ENCODE measurements at places on chromosomes 16 and 17. TPM values are rescaled to one million over a fixed set of nuclear protein-coding genes. Genes with fewer than 3 reads are reported as not detected.

DNA sequence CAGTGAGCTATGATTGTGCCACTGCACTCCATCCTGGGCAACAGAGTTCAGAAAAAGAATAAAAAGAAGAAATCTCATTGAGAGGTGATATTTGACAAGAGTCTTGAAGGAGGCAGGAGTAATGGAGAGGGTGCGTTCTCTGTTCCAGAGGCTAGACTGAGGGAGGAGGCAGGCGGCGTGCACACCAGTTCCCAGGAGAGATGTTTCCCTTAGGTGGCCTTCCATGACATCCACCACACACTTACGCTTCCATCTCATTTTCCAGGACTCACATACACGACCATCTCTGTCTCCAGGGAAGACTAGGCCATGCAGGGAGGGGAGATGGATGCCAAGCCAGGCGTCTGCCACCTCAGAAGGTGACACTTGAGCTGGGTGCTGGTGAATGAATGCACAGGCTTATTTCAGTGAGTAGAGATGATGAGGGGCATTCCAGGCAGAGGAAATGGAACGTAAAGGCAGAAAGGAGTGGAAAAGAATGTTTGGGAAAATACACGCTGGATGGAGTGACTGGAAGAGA, 25.3 kb upstream of the N4BP1 start:
- no peak for DNase-seq
- H3K36me3 ChIP-seq: no peaks in the 10 kb centered on the region
- H3K27me3 ChIP-seq: no peaks in the 10 kb centered on the region
- peaks cover 3% of the 10 kb centered on the region for H3K4me1 ChIP-seq
- H3K27ac ChIP-seq: no peak overlapping the region
- no peak overlapping the region for H3K4me3 ChIP-seq

Gene PSMC5
- 58.5 TPM for total RNA-seq

Gene GPRC5B
- total RNA-seq: 9.6 TPM

GRCh38 chr16:19707569-19708295, 10.3 kb downstream of the KNOP1 start:
- no peak for DNase-seq
- H3K36me3 ChIP-seq: peaks cover 21% of the 10 kb centered on the region
- no peak overlapping the region for H3K4me3 ChIP-seq
- H3K27me3 ChIP-seq: no peaks in the 10 kb centered on the region
- no peaks in the 10 kb centered on the region for H3K4me1 ChIP-seq

GRCh38 chr17:58421711-58422110, 4.4 kb upstream of the RNF43 start:
- H3K36me3 ChIP-seq: no peaks in the 10 kb centered on the region
- no peak overlapping the region for H3K4me3 ChIP-seq
- H3K27ac ChIP-seq: no peak overlapping the region
- no peaks in the 10 kb centered on the region for H3K4me1 ChIP-seq
- no peak for DNase-seq

Gene GOSR1
- total RNA-seq: 29.6 TPM

Gene TMEM238L
- total RNA-seq: not detected

Gene CCL14
- total RNA-seq: 19.5 TPM

DNA sequence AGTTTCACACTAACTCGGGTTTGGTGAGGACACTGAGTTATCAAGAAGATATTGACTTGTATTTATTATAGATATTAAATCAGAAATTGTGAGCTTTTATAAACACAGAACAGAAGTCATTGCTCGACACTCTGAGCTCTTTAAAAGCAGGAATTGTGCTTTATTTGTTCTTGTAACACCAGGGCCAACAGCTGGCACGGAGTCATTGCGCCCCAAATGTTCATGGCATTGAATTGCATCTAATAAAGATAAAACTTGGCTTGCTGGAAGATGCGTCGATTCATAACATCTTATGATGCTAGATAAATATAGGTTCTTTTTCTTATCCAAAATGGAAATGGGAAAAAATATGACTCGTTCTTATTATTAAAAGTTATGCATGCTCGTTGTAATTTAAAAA, 11.8 kb upstream of the MLYCD start:
- H3K27ac ChIP-seq: no peak overlapping the region
- H3K4me1 ChIP-seq: no peaks in the 10 kb centered on the region
- no peaks in the 10 kb centered on the region for H3K36me3 ChIP-seq

DNA sequence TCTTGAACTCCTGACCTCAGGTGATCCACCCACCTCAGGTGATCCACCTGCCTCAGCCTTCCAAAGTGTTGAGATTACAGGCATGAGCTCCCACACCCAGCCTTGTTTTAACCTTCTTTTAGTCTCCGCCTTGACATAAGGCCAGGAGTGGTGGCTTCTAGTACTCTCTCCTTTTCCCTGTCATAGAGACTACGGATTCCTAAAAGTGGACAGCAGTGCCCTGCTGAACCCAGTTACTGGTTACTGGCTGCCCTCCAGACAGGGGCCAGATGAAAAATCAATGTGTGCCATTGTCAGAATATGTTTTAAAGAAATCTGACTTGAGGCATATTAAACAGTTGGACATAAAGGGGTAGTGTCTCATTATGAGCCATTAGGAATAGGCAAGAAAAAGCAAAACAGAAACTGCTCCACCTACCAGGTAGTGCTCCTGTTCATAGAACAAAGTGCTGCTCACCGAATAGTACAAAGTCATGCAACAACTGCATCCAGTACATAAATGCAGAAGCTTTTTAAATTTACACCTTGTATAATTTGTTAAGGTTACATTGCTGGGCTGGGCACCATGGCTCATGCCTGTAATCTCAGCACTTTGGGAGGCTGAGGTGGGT, 32.1 kb downstream of the TRIM25 start:
- H3K4me3 ChIP-seq: no peak overlapping the region
- no peaks in the 10 kb centered on the region for H3K4me1 ChIP-seq
- no peaks in the 10 kb centered on the region for H3K36me3 ChIP-seq
- no peak for DNase-seq
- H3K27ac ChIP-seq: no peak overlapping the region

Gene SLC6A2
- 0.85 TPM for total RNA-seq

Gene KRT31
- total RNA-seq: not detected

DNA sequence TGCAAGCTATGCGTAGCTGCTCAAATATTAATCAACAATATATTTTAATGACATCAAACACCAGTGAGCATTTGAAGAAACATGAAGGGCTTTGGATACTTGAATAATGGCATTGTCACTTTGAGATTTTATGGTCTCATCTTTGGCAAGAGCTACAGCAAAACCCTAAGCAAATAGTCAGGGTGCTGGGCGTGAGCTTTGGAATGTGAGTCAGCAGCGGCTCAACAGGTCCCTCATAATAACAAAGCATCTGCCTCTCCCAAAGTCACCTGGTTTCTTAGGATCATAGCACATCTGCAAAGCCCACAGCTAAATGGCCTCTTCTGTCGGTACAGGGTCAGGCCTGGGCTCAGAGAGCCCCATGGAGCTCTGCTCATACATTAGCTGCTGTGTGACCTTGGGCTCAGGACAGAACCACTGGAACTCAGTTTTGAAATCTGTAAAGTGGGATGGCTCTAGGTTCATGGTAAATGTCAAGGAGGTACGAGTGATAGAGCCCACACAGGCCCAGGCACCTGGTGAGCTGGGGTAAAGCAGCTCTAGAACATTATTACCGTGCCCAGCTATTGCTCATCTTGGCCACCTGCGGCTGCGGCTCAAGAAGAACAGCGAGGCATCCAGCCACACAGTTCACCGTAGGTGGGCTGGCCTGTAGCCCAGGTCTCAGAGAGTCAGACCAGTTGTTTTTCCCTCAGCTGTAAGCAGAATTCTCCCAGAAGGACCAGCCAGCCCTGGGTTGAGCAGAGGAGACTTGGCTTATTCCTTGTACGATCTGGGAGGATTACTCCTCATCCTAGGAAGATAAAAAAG, 544.5 kb upstream of the CDH11 start:
- H3K4me3 ChIP-seq: no peak overlapping the region
- no peak overlapping the region for H3K27ac ChIP-seq
- no peak for DNase-seq
- H3K27me3 ChIP-seq: no peaks in the 10 kb centered on the region

- no peak for DNase-seq
- H3K4me1 ChIP-seq: peaks cover 19% of the 10 kb centered on the region
- peaks cover 8% of the 10 kb centered on the region for H3K36me3 ChIP-seq
- H3K4me3 ChIP-seq: no peak overlapping the region
Observed at GRCh38 chr16:85677383-85677967, 11.3 kb downstream of the GINS2 start.

DNA sequence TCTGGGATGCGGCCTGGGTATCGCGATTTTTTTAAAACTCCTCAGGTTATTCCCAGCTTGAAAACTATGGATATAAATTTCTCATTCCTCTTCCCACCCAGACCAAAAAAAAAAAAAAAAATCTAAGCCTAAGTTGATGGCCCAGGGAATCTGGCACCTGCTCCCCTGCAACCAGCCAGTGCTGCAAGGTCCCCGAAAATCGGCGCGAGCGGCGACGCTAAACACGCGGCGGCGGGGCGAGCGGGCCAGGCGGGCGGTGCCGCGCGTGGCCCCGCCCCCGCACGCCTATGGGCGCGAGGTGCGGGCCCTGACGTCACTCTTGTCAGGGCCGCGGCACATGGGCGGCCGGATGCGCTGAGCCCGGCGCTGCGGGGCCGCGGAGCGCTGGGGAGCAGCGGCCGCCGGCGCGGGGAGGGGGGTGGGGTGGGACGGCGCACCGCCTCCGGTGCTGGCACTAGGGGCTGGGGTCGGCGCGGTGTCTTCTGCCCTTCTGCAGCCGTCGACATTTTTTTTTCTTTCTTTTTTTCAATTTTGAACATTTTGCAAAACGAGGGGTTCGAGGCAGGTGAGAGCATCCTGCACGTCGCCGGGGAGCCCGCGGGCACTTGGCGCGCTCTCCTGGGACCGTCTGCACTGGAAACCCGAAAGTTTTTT, at the start of gene HLF:
Gene HLF (plus strand): TSS at position 316 of the 654 bp plus-strand sequence. CDS start 525 bp downstream, outside the sequence.
- H3K4me1 ChIP-seq: peaks cover 17% of the 10 kb centered on the region
- H3K27ac ChIP-seq: peak within 1 kb of the TSS; percentile 92
- peak within 1 kb of the TSS; percentile 86 for H3K4me3 ChIP-seq
- DNase-seq: no peak

- DNase-seq: no peak
- H3K27ac ChIP-seq: no peak overlapping the region
- H3K4me3 ChIP-seq: no peak overlapping the region
- H3K4me1 ChIP-seq: peaks cover 18% of the 10 kb centered on the region
- H3K36me3 ChIP-seq: no peaks in the 10 kb centered on the region
- H3K27me3 ChIP-seq: no peaks in the 10 kb centered on the region
Observed at GRCh38 chr17:83113381-83113780, 34.0 kb downstream of the METRNL start.

Gene PRSS33
- total RNA-seq: not detected

- H3K36me3 ChIP-seq: peaks cover 39% of the 10 kb centered on the region
- no peaks in the 10 kb centered on the region for H3K27me3 ChIP-seq
- no peak overlapping the region for H3K4me3 ChIP-seq
- H3K4me1 ChIP-seq: no peaks in the 10 kb centered on the region
Observed at GRCh38 chr16:88070341-88070740, 119.1 kb downstream of the BANP start.

- no peak for DNase-seq
- no peak overlapping the region for H3K27ac ChIP-seq
- no peaks in the 10 kb centered on the region for H3K27me3 ChIP-seq
- H3K4me3 ChIP-seq: no peak overlapping the region
- H3K36me3 ChIP-seq: no peaks in the 10 kb centered on the region
Observed at GRCh38 chr17:80694085-80694991, 149.7 kb downstream of the RPTOR start.

Gene SLC38A10
- total RNA-seq: 129 TPM

Gene ZNF385C
- not detected for total RNA-seq

Gene ZNF213
- 5.9 TPM for total RNA-seq

Gene OR2C1
- total RNA-seq: not detected

DNA sequence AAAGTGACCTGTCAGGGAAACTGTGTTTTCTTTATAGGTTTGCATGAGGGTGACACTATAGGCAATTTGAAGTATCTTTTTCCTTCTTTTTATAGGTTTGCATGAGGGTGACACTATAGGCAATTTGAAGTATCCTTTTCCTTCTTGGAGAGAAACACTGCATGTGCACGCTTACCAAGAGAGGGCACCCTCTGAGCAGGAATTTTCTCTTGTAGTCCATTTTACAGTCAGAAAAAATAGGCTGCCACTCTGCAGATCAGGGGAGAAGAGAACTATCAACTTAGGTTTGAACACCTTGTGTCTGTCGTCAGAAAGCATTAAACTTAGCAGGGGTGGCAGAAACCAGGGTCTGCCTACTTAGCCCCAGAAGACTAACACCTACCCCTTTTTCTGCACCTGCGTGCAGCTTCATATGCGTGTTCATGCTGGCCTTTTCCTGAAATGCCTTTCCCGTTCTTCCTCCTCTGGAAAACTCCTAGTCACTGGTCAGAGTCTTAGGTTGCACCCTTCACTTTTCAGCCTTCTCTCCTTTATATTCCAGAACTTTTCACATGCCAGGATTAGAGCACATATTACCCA, 16.4 kb upstream of the SMIM36 start:
- H3K4me3 ChIP-seq: no peak overlapping the region
- no peak overlapping the region for H3K27ac ChIP-seq
- H3K4me1 ChIP-seq: no peaks in the 10 kb centered on the region
- no peak for DNase-seq
- H3K36me3 ChIP-seq: no peaks in the 10 kb centered on the region
- no peaks in the 10 kb centered on the region for H3K27me3 ChIP-seq

DNA sequence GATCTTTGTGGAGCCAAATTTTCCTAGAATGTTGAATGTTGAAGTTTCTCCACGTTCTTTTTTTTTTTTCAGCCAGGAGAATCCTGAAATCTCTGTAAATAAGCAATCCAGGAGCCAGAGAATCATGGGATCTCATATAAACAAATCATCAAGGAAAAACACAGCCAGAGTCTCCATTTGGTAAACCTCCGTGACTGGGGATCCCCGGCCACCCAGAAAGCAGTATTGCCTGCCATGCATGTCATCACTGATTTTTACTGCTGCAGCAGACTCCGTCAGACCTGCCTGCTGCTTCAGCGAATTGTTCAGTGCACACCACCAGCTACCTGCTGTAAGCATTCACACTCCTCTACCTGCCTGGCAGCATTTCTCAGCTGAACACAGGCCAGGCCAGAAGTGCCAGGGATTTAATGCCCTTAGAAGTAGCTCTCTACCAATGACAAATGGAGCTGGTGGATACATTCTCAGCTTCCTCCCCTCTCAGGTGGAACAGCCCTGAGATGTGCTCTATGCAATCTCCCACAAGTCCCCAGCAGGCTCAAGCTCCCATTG, 158.6 kb downstream of the CYLD start:
- H3K4me1 ChIP-seq: no peaks in the 10 kb centered on the region
- no peaks in the 10 kb centered on the region for H3K36me3 ChIP-seq
- H3K27me3 ChIP-seq: no peaks in the 10 kb centered on the region
- no peak overlapping the region for H3K4me3 ChIP-seq

DNA sequence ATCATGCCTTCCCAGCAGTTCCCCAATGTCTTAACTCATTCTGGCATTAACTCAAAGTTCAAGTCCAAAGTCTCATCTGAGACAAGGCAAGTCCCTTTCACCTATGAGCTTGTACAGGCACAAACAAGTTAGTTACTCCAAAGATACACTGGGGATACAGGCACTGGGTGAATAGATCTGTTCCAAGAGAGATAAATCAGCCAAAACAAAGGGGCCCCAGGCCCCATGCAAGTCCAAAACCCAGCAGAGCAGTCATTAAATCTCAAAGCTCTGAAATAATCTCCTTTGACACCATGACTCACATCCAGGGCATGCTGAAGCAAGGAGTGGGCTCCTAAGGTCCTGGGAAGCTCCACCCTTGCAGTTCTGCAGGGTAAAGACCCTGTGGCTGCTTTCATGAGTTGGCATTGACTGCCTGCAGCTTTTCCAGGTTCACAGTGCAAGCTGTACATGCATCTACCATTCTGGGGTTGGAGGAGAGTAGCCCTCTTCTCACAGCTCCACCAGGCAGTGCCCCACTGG, 332.2 kb upstream of the KIF2B start:
- H3K36me3 ChIP-seq: no peaks in the 10 kb centered on the region
- no peak for DNase-seq
- H3K27me3 ChIP-seq: no peaks in the 10 kb centered on the region

GRCh38 chr17:81428948-81429774, 33.9 kb downstream of the BAHCC1 start:
- H3K4me3 ChIP-seq: peak overlapping the region; percentile 62
- DNase-seq: no peak
- no peaks in the 10 kb centered on the region for H3K36me3 ChIP-seq
- H3K27ac ChIP-seq: peak overlapping the region; percentile 73
- H3K4me1 ChIP-seq: peaks cover 35% of the 10 kb centered on the region

All from thoracic aorta (tissue), 2 donors.